ENCODE measurements at places on chromosomes 5 and 9.

GRCh38 chr9:110125207-110125751, 82.7 kb downstream of the C9orf152 start:
- peak; percentile 87 for DNase-seq

DNA sequence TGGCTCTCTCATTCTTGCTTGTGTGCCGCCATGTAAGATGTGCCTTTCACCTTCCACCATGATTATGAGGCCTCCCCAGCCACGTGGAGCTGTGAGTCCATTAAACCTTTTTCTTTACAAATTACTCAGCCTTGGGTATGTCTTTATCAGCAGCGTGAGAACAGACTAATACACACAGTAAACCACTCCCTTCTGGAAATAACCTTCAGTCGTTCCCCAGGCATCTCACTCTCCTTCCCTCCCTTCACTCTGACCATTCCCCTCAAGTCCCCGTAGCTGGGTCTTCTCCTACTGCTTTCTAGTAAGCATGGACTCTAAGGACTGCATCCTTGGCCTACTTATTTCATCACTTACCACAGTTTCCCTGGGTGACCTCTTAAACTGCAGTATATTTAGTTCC, 493.9 kb downstream of the CCDC171 start:
- no peak for DNase-seq

- no peak for DNase-seq
Observed at GRCh38 chr9:18141681-18142080, 332.3 kb upstream of the ADAMTSL1 start.

DNA sequence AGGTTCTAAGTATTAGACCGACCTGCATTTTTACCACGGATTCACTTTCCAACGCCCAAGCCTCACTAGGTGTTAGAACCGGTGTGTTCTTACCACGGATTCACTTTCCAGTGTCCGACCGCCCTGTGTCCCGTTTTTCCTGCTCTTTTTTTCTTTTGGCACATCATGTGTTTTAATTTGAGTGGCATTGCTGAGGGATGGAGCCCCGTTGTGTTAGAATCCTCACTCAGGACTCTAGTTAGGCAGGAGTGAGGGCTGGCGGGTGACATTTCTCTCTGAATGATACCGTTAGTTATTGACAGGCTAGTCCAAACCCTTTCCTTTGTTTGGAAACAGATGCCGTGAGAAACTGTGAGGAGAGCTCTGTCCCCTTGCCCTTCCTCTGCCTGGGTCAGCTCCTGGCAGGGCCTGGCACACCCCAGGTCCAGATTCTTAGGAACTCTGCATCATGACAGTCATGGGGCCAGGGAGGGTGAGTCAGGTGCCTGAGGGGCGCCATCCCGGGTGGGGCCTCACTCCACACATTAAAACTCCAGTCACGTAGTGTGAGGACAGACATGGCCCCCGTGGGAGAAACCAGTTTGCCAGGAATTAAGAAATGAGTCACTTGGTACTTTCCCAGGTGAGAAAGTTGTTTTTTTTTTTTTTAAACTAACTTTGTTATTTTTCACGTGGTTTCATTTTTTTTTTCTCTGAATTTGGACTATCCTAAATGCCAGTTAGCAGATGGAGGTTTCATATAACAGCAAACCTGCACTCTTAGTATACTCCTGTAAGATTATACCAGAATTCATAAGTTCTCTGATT, 15.8 kb downstream of the EXOC3 start:
- peak; percentile 53 for DNase-seq

DNA sequence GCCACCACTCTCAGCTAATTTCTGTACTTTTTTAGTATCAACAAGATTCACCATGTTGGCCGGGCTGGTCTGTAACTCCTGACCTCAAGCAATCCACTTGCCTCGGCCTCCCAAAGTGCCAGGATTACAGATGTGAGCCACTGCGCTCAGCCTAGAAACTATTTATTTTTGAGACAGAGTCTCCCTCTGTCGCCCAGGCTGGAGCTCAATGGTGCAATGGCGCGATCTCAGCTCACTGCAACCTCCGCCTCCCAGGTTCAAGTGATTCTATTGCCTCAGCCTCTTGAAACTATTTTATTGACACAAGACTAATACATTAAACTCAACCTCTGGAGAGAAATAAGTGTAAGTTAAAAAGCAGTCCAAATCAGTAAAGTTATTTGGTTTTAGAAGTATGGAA, 34.0 kb downstream of the IL6ST start:
- DNase-seq: no peak

GRCh38 chr5:100852988-100853449, 50.1 kb downstream of the ST8SIA4 start:
- DNase-seq: no peak

DNA sequence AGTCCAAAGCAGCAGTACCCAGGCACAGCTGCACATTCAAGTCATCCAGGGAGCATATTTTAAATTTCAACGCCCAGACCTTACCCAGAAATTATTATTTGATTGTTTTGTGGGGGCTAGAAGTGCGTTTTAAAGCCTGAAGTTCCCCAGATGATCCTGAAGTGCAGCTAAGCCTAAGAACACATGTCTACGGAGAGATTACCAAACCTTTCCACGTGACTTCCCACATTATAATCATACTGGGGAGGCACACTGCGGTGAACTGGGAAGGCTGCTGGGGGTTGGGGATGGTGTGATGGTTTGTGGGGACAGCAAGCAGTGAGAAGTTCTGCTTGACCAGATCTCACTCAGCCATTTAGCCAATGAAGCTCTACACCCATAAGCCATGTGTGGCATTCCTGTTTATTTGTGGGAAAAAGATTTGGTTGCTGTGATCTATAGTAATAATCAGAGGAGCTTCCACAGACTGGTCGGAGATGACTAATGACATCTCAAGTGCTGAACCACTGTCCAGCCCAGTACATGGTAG, 93.4 kb upstream of the CDH6 start:
- no peak for DNase-seq

GRCh38 chr5:66644111-66644510, 47.9 kb downstream of the MAST4 start:
- DNase-seq: no peak

GRCh38 chr5:126248611-126249010, 174.6 kb upstream of the GRAMD2B start:
- DNase-seq: no peak

DNA sequence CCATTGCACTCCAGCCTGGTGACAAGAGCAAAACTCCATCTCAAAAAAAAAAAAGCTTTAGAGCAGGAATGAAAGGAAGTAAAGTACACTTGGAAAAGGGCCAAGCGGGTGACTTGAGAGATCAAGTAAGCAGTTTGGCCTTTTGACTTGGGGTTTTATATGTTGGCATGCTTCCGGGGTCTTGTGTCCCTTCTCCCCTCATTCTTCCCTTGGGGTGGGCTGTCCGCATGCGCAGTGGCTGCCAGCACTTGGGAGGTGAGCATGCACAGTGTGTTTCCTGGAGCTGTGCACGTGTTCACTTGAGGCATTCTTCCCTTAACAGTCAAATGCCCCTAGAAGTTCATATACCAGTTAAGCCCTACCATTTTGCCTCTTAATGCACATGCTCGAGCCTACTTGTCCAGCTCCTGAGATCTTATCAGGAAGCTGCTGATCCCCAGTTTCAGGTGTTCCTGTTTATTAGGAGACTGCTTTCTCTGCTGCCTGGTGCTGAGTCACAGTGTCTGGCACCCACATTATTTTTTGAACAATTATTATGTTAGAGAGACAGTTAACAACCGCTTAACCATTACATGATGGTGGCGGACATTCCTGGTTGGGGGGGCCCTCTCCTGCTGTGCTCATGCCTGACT, 32.6 kb upstream of the PRRC2B start:
- DNase-seq: no peak

DNA sequence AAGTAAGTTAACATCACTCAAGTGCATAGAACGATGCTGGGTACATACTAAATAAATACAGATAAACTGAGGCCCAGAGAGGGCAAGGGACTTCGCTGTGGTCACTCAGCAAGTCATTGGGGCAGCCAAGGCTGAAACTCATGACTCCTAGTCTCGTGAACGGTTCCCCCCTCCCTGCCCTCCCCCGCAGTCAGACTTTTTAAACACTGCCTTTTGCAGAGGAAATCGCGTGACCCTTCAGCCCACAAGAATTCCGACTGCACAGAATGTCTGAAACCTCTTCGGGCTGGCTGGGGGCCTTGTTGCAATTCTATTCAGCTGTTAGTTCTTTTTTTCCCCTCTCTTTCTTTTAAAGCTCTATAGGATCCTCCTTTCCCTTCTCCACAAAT, 28.1 kb downstream of the NEK6 start:
- DNase-seq: peak; percentile 78

DNA sequence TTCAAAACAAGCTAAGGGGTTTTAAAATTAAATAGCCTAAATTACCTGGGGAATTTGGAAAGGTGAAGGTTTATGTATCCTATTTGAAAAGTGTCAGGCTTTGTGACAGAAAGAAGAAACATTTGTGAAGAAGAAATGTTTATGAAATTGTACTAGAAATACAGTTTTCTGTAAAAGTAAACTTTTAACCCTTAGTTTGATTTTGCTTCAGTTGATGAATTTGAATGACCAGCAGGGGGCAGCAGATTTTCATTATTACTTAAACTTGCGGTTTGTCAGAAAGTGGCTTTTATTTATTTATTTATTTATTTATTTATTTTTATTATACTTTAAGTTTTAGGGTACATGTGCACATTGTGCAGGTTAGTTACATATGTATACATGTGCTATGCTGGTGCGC, 58.1 kb downstream of the NNT start:
- peak; percentile 66 for DNase-seq

Measured in tongue (tissue), 3 donors.